Activated T-cell treated with anti-CD3 and anti-CD28 coated beads, Interleukin-2, amount 50 U/mL, for 1 hour (primary cell): ENCODE measurements at places on chromosomes 6 and 20.

GRCh38 chr20:24722586-24722985 lies 226.5 kb upstream of the CST7 start:
- no peak for DNase-seq

GRCh38 chr20:38961530-38962043 lies 557 bp upstream of the DHX35 start:
- no peak for DNase-seq

DNA sequence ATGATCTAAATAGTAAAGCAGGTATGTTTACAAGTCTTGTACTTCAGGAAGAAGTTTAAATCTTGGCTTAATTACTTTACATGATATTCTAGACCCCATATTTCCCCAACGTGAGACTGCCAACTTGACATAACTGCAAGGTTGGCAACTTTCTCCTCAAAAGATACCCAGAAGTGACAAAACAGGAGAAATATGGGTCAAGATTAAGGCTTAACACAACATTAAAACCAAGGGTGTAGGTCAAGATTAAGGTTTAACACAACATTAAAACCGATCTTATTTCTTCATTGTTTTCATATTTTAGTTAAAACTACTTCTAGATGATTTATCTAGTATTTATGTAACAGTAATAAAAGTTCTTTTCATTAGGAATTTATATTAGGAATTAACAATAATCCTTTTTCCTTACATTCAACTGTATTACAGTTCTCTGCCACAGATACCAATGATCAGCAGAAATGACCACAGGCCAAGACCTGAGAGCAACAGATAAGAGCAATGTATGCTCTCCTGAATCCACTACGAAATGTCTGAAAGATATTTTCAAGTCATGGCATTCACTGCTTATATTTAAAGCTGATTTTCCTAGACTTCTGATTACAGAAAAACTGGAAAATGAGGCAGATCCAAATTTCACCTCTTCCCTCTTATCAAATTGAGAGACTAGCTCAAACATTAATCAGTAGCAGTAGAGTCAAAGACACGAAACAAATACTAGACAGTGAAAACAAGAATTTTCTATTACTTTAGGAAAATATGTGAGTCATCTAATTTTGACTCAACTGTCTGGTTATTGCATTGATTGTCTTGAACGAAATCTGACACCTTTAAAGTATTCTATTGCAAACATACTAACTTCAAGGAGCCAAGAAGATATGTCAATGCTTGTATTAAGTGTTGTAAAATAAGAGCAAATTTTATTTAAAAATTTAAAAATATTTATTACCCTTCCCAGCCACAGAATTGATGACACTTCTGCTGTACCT lies 72.3 kb downstream of the RNGTT start:
- no peak for DNase-seq

GRCh38 chr6:54913211-54913610 lies 66.6 kb downstream of the FAM83B start:
- DNase-seq, result no peak

DNA sequence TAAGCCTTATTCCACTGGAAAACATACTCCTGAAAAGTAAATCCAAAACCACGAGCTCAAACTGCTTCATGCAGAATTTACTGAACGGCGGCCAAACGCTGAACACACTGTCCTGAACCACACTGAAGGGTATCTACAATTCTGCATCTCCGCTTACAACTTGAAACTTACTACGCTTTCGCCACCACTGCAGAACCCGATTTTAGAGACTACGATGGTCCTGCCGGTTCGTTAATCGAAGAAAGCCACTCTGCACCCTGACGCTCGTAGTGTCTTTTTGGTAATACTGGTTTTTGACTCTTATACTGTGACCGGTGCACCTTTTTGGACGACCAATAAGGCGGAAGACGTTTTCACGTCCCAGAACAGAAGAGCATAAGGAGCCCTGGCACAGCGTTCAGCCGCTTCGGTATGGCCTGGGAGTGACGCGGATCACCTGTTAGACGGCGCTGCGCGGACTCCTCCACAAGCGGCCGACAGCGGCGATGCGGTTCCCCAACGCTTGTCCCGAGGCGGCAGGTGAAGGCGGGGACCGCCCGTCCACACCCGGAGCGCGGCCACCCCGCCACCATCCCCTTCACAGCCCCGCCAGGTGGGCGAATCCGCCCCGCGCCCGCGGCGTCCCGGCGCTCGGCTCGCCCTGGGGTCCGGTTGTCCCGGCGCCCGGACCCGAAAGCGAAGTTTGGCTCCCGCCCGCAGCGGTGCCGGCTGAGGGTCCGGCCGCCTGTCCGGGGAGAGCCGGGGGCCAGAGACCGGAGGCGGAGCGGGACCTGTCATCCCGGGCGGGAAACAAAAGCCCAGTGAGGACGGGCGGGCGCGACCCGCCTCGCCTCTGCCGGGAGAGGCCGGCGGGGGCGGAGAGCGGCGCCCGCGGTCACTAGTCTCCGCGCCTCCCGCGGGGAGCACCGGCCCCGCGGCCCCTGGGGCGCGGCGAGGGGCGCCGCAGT lies 784 bp downstream of the FKBP5 start:
- DNase-seq, result peak; percentile 68

DNA sequence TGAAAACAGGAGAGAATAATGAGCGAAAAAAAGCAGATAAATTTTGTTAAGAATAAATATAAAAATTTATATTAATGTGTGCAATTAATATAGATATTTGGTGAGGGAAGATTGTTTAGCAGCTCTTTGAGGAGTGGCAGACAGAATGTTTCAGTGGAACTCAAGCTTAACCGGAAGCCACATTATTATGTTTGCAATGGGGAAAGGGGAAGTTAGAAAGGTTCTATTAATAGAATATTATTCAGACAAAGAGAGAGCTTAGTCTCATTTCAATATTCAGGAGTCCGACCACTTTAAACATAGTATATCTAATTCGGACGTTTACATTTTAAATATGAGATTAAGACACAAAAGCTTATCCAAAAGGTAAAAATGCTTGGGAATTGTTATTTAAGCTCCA lies 81.6 kb upstream of the KHDRBS2 start:
- no peak for DNase-seq
